Naive B cell (primary cell): ENCODE measurements at places on chromosomes 7 and 10.

DNA sequence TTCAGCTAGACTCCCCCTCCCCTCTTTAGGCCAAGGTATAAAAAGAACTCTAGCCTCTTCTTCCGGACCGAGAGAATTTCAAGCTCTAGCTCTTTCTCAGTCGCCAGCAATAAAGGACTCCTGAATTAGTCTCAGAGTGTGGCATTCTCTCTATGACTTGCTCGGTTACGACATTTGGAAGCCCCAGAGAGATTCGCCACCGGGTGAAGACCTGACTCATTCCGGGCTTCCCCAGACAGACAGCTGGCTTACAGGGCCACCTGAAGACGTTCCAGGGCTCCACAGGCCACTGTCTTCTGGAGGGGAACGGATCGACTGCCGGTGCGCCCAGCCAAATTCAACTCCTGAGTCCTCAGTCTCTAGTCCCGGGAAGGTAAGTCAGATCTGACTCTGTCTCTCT lies at the start of gene AKR1B15:
Gene AKR1B15, plus strand, starts transcription at position 234 of the 400 bp plus-strand sequence. CDS start 15,510 bp downstream, outside the sequence.
- no peak for DNase-seq

DNA sequence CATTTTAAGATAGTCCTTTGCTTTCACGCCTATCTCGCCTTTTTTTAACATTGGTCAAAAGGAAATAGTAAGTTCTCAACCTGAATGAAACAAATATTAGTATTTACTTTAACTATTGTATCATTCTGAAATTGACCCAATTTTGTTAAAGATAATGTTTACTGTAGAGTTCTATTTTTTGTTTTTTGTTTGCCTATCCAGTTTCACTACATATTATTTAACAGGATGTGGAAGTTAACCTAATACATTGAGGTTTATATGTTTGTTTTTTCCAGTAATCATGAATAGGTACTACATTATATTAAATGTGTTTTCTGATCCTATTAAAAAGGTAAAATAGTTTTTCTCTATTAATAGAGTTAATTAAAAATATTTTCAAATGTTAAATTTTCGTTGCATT lies 26.5 kb downstream of the ACSM6 start:
- no peak for DNase-seq

GRCh38 chr7:94656925-94657731 lies 1.2 kb upstream of the SGCE start:
- no peak for DNase-seq

- DNase-seq = no peak
Observed at GRCh38 chr7:130951976-130952876, 218.2 kb upstream of the KLF14 start.
